Amniotic epithelial cell (primary cell): ENCODE measurements at places on chromosomes 4 and X.
A peak's percentile ranks its signal among the peaks of the same experiment; 100 is the strongest.

DNA sequence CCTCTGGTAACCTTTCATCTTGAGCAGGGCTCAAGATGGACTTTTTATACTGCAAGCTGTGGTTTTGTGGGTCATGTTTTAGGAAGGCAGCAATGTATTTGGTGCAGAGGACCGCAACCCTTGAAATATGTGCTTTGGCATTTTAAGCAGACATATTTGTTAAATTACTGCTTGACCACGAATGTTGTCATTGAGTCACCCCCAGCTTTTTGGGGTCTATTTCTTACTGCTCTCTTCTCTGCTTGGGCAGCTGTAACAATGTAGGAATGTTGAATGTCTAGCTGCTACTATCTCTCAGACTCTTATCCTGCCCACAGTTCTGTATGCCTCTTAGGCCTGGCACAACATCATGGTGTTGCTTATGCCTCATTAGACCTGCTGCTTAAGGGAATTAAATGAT is 6.0 kb downstream of the RBPJ start:
- peak; percentile 87 for DNase-seq

GRCh38 chr4:2322841-2323240 is 60.9 kb upstream of the MXD4 start:
- DNase-seq = no peak

DNA sequence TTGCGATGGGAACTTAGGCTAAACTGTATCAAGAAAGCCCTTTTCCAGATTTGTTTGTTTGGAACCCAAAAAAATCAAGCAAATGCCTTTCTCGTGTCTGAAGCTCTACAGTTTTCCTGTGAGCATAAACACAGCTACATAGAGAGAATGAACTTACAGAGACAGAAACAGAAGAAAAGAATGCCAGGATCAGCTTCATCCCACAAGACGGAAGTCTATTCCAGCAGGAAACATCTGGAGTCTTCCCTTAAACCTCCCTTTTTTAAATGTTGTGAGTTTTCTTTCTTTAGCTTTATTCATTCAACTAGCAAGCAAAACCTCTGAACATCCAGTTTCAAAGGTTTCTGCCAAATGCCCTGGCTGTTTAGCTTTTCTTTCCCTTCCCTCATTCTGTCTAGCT is 32.6 kb upstream of the ZFP42 start:
- DNase-seq = no peak

DNA sequence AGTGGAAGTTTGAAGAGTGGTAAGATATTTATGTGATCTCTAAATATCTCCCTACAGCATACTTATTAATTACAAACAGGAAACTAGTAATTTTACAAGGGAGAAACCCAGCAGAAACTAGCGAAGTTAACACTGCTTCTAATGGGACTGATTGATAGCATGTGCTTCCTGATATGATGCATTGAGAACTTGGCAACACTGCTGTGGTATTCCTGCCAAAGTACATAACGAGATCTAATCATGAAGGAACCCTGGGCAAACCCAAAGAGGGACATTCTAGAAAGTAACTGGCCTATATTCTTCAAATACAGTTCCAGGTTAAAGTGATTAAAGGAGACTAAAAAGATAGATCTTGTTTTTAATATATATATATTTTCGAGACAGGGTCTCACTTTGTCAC is 4.6 kb upstream of the GPR34 start:
- no peak for DNase-seq

DNA sequence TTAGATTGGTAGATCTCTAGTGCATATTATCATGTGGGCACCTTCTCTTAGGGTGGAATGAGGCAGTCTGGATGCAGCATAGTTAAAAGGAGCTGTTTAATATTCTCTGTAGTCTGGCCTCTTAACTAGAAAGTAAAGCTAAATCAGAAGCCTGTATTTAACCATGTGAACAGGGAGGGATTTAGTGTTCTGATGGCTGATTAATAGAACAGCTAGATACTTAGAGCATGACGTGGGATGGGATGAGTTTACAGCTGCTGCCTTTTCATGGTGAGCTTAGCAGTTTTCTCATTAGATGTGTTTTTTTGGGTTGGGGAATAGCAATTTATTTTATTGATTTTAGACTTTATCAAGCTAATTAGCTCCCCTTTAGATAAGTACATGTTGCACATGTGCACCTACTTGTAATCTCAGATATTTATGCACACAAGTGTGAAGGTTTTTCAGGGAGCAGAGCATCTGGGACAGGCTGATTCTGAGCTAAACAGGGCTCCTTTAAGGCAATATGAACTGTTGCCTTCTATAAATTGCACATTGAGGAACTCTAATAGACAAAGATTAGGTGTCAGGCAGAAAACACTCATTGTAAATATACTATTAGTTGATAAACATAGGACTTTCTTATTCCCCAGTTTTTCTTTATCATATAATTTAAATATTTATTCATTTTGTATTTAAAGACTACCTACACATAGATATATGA is 34.1 kb downstream of the YIPF6 start:
- DNase-seq = peak; percentile 67
